ENCODE measurements at places on chromosomes 6 and 20. TPM values are rescaled to one million over a fixed set of nuclear protein-coding genes. Genes with fewer than 3 reads are reported as not detected.

SYCP2 gene
- 1.3 TPM for polyA plus RNA-seq

SHLD1 gene
- polyA plus RNA-seq: 27.0 TPM

ZBP1 gene
- 32.2 TPM for polyA plus RNA-seq

SPDEF gene
- not detected for polyA plus RNA-seq

LCA5 gene
- polyA plus RNA-seq: not detected

Measured in immature natural killer cell (primary cell).